Activated CD4-positive, CD25-positive, alpha-beta regulatory T cell treated with anti-CD3 and anti-CD28 coated beads, Interleukin-2, amount 50 U/mL, for 16 hours (primary cell): ENCODE measurements at places on chromosomes 16 and 17.

GRCh38 chr17:72222661-72223380 is 102.0 kb downstream of the SOX9 start:
- no peak for DNase-seq

DNA sequence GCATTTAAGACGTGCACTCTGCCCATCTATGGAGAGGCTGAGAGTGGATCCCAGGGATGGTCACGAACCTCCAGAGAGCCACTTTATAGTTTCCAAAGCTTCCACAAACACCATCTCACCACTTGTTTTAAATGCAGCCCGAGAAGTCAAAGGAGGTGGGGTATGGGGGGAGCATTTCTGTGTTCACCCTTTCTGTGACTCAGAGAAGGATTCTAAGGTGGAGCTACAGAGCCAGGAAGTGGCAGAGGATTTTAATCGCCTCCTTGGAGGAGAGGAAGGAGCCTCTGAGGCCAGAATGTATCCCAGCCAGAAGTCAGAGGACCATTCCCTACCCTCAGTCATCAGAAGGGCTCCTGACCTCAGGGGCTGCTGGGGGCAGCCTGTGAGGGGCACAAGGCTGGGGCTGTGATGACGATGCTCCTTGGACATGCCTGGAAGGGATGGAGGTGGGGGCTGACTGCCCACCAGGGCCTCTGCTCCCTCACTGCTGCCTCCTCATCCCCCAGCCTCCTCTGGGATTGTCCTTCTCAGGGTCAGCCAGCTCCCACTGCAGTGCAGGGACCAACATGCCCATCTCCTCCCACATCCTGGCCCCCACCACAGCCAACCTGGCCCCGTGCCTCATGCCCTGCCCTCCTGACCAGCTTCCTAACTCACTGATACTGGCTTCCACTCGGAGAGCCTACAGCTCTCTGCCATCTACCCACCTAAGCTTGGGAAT is 2.8 kb downstream of the XYLT2 start:
- DNase-seq = no peak

GRCh38 chr17:12900474-12900873 is 111.2 kb downstream of the ARHGAP44 start:
- no peak for DNase-seq

- DNase-seq = no peak
Observed at GRCh38 chr17:61404913-61405685, 5.5 kb downstream of the TBX2 start.

DNA sequence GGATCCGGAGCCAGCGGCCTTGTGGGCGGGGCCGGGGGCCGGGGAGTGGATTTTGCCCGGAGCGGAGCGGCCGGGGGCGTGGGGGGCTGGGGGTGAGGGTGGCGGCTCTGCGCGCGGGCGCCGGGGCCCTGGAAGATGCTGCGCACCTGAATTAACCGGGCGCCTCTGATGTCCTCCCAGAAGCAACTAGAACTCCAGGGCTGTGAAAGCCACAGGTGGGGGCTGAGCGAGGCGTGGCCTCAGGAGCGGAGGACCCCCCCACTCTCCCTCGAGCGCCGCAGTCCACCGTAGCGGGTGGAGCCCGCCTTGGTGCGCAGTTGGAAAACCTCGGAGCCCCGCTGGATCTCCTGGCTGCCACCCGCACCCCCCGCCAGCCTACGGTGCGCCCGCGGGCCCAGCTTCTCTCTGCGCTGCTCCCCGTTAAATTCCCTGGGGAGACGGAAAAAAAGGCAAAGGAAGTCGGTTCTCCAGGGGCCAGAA is 549 bp downstream of the SLC26A11 start:
- DNase-seq = no peak

GRCh38 chr17:74795327-74796020 is 19.3 kb upstream of the NAT9 start:
- DNase-seq = no peak

- DNase-seq = no peak
Observed at GRCh38 chr16:65373097-65373496, 251.2 kb upstream of the CDH11 start.

DNA sequence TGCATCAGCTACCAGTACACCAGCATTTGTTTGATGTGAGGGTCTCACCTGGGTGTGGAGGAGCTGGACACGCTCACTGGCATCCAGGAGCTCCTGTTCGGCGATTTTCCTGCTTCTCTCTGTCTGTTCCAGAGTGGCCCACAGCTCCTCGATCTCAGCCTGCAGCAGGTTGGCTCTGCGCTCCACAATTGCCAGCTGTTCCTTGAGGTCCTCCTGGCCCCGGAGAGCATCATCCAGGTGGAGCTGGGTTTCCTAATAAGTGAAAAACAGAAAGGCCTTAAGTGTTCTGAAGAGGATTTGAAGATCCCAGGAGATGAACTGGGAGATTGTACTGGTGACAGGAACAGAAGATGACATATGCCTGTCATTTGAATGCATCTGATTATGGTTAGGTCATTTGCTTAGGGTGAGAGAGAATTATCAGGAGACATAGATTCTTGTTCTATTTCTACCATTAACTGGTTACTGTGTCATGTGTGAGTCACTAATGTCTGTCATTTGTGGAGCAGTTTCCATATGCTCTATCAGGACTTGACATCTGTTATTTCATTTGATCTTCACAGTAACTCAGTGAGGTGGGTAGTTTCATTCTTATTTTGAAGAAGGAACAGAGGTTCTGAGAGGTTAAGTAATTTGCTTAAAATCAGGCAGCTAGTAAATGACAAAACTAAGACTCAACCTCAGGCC is 21.5 kb upstream of the MYH13 start:
- DNase-seq = no peak

- no peak for DNase-seq
Observed at GRCh38 chr17:81396722-81397313, 1.6 kb downstream of the BAHCC1 start.

GRCh38 chr16:84670063-84670462 is 21.8 kb downstream of the KLHL36 start:
- DNase-seq = no peak

DNA sequence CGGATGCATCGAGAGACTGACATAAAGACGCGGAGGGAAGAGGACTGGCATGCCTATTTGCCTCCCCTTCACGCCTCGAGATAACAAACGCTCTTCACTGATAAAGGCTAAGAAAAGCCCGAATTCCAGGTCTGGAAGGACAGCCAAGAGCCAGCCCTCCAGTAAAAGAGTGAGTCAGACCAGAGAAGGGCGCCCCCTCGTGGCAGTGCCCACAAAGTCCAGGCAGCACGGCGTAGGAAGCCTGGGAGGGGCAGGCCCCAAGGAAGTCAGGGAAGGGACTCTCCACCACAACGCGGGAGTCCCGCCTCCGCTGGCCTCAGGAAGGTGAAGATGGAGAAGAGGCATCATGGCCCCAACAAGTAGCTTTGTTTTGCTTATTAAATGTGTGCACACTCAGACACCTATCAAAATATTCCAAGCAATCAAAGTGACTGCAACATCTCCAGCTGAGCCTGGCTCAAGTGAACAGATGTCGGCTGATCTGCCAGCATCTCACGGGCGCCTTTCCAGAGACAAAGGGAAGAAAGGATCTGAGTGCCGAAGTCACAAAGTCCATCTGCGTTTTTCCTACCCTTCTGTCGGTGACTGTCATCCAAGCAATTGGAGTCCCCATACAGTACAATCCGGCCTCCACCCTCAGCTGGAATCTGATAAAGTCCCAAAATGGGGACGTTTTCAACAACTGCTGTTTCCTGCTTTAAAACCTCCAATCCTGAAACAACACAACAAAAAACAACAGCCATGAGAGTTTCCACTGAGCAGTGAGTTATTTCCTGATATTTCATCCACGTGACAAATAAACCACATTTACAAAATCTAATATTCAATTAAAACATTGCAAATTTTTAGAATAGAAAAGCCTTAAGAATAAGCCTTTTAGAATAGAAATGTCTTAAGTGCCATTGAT is 20.4 kb upstream of the SLC38A8 start:
- DNase-seq = peak; percentile 38

DNA sequence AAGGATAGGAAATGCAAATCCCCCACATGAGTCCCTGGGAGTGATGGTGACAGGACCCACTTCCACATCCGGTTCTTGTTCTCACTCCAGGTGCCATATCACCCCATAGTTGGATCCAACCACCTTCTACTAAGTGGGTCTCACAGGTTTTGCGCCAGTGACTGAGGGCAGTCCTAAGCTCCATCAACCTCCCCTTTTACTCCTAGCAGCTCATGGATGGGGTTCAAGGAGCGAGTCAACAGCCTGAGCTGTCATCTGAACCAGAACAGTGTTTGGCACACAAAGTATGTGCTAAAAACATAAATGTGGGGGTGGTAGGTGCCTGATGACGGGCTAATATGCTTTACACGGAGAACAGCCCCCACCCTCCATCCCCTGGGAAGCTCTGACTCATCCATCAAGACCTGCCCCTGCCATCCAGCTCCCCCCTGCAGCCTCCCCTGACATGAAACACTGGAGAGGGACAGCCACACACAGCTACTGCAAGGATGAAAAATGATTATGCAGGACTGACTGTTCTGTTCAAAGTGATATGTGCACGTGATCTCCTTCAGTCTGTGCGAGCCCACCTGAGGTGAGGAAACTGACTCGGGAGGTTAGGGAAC is 143.2 kb upstream of the CDH5 start:
- DNase-seq = no peak

DNA sequence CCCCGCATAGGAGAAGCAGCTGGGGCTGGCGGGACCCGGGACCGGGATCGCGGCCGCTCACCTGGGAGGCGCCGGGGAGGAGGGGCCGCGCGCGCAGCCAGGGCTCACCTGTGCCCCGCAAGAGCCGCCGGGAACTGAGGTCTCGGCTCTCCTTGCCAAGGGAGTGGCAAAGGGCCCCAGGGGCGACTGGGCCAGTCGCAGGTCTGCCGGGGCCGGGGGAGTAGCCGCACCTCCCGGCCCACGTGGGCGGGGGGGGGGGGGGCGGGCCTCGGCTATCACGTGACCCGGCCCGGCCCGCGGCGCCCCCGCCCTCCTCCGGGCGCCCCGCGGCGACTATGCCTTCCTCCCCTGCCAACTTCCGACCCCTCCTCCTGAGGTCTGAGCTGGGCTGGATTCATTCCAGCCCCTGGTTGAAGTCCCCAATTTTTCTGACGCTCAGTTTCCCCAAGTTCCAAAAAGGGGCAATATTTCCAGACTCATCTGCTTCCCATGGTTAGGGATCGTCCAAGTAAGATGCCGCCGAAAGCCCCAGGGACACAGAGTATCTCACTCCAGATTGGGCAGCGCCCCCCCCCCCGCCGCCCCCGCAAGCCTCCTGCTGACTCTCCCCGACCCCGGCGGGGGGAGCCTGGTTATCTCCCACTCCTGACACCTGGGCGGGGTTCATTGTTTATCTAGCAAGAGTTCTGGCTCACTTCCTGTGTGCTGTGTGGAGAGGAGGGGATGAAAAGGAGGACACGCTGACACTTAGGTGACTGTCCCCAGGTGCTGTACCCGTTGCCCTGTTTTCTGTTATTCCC is at the start of gene TMC6:
Gene TMC6, minus strand, starts transcription at position 205 of the 800 bp plus-strand sequence. CDS start 1,923 bp downstream, outside the sequence.
- DNase-seq = no peak

- no peak for DNase-seq
Observed at GRCh38 chr17:72467841-72468653, 347.2 kb downstream of the SOX9 start.

DNA sequence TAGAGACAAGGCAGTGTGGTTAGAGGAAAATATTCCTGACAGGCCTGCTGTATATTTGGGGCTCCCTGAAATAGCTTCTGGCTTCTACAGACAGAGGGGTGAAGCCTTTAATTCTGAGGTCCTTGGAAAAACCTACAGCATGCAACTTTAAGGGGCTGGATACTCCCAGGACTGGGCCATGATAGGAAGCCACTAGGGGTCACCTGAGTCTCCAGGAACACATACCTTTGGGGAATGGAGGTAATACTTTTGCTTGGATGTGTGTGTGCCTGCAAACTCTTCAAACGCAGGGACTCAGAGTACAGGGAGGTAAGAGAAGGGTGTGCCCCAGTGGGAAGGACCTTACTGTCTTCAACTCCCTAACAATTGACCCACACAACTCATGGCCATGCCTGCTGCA is 4.1 kb downstream of the ASIC2 start:
- DNase-seq = no peak

DNA sequence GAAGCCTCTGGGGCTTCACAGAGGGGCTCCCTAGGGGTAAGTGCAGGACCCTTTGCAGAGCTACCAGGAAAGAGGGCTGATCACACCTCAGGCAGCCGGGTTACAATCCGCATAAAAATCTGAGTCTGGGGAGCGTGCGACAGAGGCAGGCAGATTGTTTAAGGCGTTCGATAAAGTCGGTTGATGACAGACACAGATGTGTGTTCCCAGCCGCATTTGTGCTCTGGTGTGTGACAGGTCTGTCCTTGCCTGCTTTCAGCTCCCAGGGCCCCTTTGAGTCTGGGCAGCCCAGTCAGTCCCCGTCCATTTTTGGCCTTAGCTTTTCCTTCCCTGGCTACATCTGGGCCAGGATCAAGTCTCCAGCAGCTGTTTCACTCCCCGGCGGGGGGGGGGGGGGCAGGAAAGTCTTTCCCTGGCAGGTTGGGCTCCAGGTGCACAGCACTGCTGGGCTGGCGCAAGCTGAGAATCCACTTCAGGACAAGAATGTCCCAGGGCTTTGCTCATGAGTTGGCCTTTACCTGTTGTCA is 1.3 kb upstream of the ZACN start:
- no peak for DNase-seq

GRCh38 chr16:14566599-14566998 is 63.5 kb downstream of the PARN start:
- no peak for DNase-seq

DNA sequence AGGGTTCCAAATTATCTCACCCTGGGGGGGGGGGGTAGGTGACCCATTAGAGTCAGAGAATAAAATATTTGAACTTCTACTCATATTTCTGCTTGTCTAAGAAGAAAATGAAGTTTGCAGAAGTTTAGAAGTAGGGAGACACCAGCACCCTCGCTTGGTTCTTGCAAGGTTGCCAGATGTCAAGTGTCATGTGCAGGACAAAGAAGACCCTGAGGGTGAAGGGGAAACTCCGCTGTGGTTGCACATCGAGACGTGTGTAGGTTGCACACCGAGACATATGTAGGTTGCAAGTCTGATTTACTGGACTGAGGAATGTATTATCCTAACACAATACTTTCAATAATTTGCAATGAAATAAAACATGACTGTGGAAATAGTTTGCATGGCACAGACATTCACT is 42.4 kb upstream of the IRF8 start:
- DNase-seq = no peak

DNA sequence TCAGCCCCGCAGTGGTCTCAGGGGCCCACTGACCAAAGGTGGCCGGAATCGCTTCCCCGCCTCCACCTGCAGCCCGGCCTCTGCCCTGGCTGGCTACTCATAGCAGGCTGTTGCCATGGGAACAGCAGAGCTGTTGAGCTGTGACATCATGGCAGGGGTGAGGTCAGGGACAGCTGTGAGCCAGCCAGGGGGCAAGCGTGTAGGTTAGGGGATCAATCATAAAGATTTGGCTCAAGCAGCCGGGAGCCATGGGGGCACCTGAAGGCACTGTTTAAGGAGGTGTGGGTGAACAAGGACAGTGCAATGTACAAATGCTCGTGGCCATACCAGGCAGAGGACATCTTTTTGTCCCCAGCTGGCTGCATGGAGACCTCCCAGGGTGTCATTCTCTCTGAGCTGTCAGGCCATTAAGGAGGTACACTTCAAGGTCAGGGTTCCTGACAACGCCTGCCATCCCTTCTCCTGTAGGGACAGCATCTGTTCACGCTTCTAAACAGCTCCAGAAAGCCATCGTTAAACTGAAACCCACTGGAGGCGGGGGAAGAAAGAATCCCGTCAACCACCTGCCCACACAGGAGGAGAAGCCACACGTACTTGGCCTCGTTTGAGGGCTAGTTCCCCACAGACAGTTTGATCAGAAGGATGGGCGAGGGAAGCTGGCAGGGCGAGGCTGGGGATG is at the start of gene CEP295NL:
Gene CEP295NL, minus strand, starts transcription at position 101 of the 679 bp plus-strand sequence. CDS start 1,373 bp downstream, outside the sequence.
- DNase-seq = no peak
